ENCODE measurements at places on chromosomes 11 and 22. TPM values are rescaled to one million over a fixed set of nuclear protein-coding genes. Genes with fewer than 3 reads are reported as not detected.

- H3K36me3 ChIP-seq, result no peaks in the 10 kb centered on the region
- no peaks in the 10 kb centered on the region for H3K4me1 ChIP-seq
- no peak overlapping the region for H3K27ac ChIP-seq
- no peak overlapping the region for H3K4me3 ChIP-seq
- peaks cover 4% of the 10 kb centered on the region for H3K27me3 ChIP-seq
Measured at GRCh38 chr22:23126165-23127054, 15.4 kb downstream of the RSPH14 start.

ATL3 gene
- 35.8 TPM for total RNA-seq

- no peaks in the 10 kb centered on the region for H3K4me1 ChIP-seq
- DNase-seq, result no peak
- no peak overlapping the region for H3K27ac ChIP-seq
- no peak overlapping the region for H3K4me3 ChIP-seq
Measured at GRCh38 chr22:48960980-48961660, 866.6 kb downstream of the BRD1 start.

GRCh38 chr11:117972629-117973502 is 13.3 kb upstream of the IL10RA start:
- peaks cover 36% of the 10 kb centered on the region for H3K36me3 ChIP-seq
- peaks cover 80% of the 10 kb centered on the region for H3K4me1 ChIP-seq
- no peaks in the 10 kb centered on the region for H3K27me3 ChIP-seq

DNA sequence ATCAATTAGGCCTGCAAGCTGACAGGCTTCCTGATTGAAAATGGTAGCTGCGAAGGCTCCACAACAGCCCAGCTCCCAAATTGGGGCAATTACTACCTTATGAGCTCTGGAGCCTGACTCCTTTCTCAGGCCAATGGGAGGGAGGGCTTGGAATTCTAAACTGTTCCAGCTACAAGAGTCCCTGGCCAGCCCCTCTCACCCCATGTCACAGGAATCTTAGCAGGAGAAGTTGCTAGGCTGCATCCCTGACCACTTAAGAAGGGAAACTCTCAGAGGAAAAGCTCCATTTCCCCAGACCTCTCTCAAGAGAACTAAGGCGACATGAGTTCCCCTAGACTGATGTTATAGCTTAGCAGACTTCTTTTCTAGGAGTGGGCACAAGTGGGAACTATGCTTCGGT is 4.9 kb downstream of the LRP4 start:
- peaks cover 65% of the 10 kb centered on the region for H3K27me3 ChIP-seq
- no peaks in the 10 kb centered on the region for H3K36me3 ChIP-seq
- H3K4me3 ChIP-seq, result no peak overlapping the region
- DNase-seq, result no peak
- peaks cover 14% of the 10 kb centered on the region for H3K4me1 ChIP-seq

OR5A1 gene
- total RNA-seq, result not detected

DNA sequence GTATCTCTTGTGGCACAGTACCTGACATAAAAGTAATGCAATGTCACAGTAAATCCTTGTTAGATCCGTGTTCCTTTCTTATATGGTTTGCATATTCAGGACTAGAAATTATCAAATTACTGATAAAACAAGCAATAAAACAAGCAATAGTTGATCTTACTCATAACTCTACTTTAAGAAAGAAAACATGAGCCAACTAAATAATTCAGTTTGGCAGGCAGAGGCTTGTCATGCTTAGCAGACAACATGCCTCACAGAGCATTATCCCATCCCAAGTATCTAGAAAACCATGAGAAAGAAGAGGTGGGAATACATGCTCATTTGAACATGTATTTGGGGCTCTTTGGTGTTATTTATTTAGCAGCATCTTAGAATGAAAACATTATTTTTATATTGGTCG is 241.9 kb downstream of the SOX6 start:
- no peak overlapping the region for H3K27ac ChIP-seq
- no peaks in the 10 kb centered on the region for H3K27me3 ChIP-seq
- no peak for DNase-seq
- no peaks in the 10 kb centered on the region for H3K4me1 ChIP-seq

OR51G2 gene
- not detected for total RNA-seq

ALDH3B2 gene
- not detected for total RNA-seq

OR52I1 gene
- not detected for total RNA-seq

DNA sequence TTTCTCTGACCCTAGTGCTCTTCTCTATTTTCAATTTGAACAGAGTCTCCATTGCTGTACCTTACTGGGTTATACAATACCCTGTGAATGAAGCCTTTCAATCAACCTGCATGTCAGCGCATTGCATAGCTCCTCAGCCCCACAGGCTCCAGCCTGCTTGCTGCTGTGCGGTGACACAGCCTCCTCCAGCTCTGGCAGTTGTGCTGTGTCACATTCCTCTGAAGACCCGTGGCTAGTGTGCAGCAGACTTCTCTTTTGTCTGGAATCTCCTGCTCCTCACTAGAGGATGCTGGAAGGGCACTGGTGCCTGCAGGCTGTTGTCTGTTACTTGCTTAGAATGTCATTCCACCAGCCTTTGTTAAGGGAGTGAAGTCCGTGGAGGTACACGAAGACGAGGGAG is 390.1 kb upstream of the B3GAT1 start:
- H3K27ac ChIP-seq, result no peak overlapping the region
- H3K4me3 ChIP-seq, result no peak overlapping the region
- no peak for DNase-seq
- H3K36me3 ChIP-seq, result no peaks in the 10 kb centered on the region
- no peaks in the 10 kb centered on the region for H3K4me1 ChIP-seq

- H3K27ac ChIP-seq, result no peak overlapping the region
- H3K36me3 ChIP-seq, result no peaks in the 10 kb centered on the region
- no peak for DNase-seq
- no peaks in the 10 kb centered on the region for H3K4me1 ChIP-seq
- no peak overlapping the region for H3K4me3 ChIP-seq
Measured at GRCh38 chr11:39288011-39288410, 2171.4 kb downstream of the LRRC4C start.

MAJIN gene
- total RNA-seq, result 0.54 TPM

DNA sequence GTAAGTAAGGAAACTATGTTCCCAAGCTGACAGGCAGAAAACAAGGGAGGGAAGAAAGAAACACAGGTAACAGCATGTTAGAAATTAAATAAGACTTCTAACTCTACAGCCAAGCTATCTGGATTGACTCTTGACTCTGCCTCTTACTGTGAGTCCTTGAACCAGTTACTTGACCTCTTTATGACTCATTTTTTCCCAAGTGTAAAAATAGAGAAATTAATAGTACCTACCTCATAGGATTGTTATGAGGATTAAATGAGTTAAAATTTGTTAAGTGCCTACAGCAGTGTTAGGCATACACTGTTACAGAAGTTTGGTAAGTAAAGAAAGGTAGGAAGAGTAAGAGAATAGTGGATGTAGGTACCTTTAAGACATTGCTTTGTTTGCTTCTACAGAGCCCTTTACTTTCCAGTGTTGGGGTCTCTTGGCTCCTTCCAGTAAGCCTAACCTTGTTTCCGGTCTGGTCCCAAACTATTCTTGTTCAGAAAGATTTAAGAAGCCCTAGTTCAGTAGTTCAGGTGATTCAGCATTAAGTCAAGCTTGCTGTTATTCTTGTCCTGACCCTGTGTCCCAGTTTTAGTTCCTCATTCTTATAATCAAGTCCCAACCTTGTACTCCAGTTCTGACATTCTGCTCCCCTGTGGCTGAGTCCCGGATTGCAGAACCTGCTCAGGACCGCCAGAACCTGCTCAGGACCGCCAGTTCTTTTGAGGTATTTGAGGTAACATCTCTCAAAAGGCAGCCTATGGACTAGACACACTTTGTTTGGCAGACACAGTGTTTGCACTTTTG is 963.4 kb upstream of the CCDC90B start:
- no peak for DNase-seq
- no peaks in the 10 kb centered on the region for H3K36me3 ChIP-seq
- H3K4me1 ChIP-seq, result no peaks in the 10 kb centered on the region

GRCh38 chr11:44065161-44065661 is 859 bp upstream of the ACCS start:
- H3K27me3 ChIP-seq, result no peaks in the 10 kb centered on the region
- peaks cover 28% of the 10 kb centered on the region for H3K4me1 ChIP-seq
- peak overlapping the region; percentile 89 for H3K27ac ChIP-seq

DNA sequence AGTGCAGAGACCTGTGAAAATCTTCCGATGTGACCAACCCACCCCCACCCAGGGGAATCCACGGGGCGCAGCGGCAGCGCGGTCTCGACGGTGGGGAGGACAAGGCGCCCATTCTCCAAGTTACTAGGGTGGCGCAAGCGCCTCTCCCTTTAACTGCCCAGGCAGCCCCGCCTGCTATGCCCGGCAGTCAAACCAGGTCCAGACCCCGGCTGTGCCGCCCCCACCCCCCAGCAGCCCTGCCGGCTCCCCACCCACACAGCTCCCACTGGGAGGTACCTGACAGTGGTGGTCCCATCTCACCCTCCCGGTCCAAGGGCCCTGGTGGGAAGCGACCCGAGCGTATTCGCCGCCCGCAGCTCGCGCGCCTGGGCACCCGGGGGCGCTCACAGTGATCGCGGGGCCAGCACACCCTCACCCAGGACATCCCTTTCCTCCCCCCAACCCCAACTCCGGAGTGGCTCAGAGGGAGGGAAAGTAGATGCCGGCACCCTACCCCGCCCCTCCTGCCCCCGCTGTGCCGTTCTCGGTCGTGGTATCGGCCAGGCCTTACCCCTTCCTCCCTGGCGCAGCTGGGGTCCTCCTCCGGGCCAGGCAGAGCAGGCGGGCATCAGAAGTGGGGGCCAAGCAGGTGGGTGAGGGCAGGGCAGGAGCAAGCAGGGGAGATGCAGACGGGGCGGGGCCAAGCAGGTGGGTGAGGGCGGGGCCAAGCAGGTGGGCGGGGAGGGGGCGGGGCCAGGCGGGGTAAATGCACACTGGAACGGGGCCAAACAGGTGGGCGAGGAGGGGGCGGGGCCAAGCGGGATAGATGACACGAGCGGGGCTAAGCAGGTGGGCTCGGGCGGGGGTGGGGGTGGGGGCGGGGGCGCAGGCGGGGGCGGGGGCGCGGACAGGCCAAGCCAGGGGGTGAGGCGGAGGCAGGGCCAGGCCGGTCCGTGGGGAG is at the start of gene TRPM5:
Gene TRPM5, minus strand, starts transcription at position 634 of the 940 bp plus-strand sequence. CDS start 21,478 bp downstream, outside the sequence.
- peak within 1 kb of the TSS; percentile 86 for H3K27ac ChIP-seq
- peak; percentile 74 for DNase-seq
- H3K4me3 ChIP-seq, result peak within 1 kb of the TSS; percentile 91
- H3K36me3 ChIP-seq, result peaks cover 5% of the 10 kb centered on the region
- H3K4me1 ChIP-seq, result peaks cover 39% of the 10 kb centered on the region
- peaks cover 13% of the 10 kb centered on the region for H3K27me3 ChIP-seq

ARHGEF17 gene
- total RNA-seq, result not detected

CDPF1 gene
- 10.8 TPM for total RNA-seq

P2RX6 gene
- 0.27 TPM for total RNA-seq

OR2AG2 gene
- not detected for total RNA-seq

CYB5R2 gene
- 0.82 TPM for total RNA-seq

HEPN1 gene
- not detected for total RNA-seq

TEAD1 gene
- 0.12 TPM for total RNA-seq

EXPH5 gene
- 3.3 TPM for total RNA-seq

DNA sequence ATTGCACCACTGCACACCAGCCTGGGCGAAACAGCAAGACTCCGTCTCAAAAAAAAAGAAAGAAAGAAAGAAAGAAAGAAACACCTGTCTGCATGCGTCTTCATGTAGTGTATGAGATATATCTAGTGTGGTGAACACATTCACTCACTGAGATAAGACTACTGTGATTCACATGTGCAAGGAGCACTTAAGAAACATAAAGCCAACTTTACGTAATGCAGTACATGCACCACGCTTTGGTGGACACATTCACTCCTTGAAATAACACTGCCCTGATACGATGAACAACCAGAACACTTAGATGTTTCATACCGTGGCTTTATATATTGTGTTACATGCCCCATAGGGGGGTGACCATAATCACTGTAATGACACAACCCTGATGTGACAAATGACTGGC is 96.0 kb downstream of the MICAL3 start:
- no peaks in the 10 kb centered on the region for H3K36me3 ChIP-seq
- H3K4me1 ChIP-seq, result peaks cover 2% of the 10 kb centered on the region
- H3K4me3 ChIP-seq, result no peak overlapping the region
- H3K27me3 ChIP-seq, result peaks cover 2% of the 10 kb centered on the region
- H3K27ac ChIP-seq, result no peak overlapping the region
